Stimulated activated CD4-positive, alpha-beta T cell treated with anti-CD3 and anti-CD28 coated beads, Interleukin-15, amount 100 ng/mL, for 1 hour (primary cell): ENCODE measurements at places on chromosomes 1 and 21.
A peak's percentile ranks its signal among the peaks of the same experiment; 100 is the strongest.

DNA sequence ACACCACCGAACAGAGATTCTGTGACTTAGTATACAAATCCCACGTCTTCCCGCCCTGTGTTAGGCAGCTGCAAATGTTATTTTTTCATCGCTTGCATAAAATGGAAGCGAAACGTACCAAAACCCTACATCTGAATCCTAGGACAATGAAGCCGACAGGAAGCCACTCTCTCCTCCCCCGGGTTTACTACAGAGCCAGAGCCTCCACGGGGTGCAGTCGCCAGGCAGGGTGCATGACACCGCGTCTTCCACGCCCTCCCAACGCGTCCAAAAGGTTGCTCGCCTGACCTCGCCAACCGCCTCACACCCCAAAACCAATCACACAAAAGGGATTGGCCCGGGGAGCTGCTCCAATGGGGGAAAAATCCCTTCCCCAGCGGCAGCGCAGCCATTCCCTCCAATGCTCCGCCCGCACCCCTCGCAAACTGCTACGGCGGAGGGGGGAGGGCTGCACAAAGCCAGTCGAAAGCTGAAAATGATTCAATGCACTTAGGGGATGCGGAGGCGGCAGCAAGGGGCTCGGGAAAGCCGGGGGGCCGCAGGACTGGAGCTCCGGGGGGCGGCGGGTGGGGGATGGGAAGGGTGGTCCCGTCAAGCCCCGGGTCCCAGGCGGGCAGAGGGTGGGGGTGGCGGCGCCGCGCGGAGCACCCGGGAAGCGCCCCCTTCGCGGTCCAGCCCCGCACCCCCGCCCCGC is 701 bp downstream of the CEP170 start:
- DNase-seq = peak; percentile 46

DNA sequence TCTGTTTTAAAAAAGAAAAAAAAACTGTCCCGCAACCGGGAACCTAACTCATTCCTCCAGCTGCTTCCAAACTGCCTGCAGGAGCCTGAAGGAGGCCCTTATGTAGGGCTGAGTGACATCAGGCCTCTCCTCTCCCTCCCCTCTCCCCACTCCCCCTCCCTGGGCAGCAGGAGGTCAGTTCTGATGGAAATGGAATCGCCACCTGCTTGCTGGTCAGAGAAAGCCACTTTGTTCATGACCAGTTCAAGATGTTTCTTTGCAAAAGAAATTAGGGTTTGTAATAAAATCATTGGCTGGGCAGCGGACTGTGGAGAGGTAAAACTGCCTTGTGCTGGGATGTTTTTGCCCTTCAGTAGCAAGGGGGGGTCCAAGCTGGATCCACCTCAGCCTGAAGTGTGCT is at the start of gene MAP1LC3C:
MAP1LC3C (minus strand) TSS at position 73 of the 400 bp plus-strand sequence. CDS start 90 bp downstream, outside the sequence.
- no peak for DNase-seq

DNA sequence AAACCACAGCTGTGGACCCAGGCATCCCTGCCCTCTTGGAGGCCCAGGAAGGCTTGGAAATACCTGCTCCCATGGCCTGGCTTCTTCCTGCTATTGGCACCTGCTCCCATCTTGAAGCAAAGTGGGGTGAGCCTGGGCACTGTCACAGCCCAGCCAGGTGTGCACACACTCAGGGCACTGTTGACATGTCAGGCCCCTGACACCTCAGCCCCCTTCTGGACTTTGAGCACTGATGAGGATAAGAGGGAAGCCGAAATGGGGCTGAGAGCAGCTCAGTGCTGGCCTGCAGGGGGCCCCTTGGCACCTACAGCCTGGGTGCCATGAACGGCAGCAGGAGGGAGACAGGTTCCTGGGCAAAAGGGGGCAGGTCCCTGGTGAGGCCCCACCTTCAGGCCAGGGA is 55.9 kb downstream of the DAB1 start:
- no peak for DNase-seq

GRCh38 chr1:203126151-203126865 is 1.2 kb upstream of the ADORA1 start:
- DNase-seq = no peak

DNA sequence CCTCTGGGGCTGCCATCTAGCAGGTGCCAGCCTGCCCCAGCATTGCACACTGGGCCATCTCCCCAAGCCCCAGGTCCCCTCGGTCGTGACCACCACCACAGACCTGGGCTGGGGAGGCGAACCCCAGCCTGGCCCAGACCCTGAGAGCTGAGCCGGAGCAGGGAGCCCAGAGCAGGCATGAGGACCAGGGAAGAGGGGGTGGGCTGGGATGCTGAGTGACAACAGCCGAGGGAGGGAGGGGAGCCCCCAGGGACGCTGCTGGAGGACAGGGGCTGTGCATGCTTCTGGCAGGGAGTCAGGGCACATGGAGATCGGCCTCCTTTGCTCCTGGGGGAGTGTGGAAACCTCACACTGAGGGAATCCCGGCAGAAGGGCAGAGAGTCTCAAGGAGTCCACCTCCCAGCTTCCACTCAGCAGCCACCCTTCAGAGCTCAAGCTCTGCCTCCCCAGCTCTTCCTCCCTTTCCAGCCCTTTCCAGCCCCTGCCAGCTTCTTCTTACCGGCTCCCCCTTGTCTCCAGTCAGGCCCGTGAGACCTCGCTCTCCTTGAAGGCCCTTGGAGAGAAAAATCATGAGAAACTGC is 23.7 kb upstream of the PEF1 start:
- DNase-seq = no peak

DNA sequence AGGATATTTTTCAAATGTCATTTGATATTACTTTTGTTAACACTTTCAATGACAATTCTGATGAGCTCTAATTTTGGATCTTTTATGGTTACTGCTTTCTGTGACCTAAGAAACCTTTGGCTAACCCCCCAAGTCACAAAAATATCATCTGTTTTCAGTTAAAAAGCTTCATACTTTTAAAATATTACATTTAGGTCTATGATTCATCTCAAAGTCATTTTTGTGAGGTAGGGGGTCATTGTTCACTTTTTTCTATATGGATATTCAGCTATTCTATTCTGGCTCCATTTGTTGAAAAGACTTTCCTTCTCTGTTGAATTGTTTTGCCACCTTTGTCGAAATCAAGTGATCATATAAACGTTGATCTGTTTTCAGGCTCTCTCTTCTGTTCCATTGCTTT is 44.8 kb downstream of the UCHL5 start:
- no peak for DNase-seq

- DNase-seq = no peak
These were observed 16.1 kb upstream of the PCP4 start for GRCh38 chr21:39851002-39851618.

DNA sequence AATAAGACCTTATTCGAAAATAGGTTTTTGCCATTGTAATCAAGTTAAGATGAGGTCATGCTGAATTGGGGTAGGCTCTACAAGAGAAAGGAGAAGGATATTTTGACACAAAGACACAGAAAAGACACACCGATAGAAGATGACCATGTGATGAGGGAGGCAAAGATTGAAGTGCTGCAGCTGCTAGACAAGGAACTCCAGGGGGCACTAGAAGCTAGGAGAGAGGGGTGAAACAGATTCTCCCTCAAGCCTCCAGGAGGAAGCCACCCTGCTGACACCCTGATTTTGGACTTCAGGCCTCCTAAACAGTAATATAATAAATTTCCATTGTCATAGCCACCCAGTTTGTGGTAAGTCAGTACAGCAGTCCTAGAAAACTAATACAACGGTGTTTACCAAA is 506.8 kb upstream of the CAMK1G start:
- no peak for DNase-seq

- no peak for DNase-seq
These were observed 140.5 kb upstream of the MAP1LC3C start for GRCh38 chr1:242139442-242139841.
